ENCODE measurements at places on chromosomes 11 and 22.

DNA sequence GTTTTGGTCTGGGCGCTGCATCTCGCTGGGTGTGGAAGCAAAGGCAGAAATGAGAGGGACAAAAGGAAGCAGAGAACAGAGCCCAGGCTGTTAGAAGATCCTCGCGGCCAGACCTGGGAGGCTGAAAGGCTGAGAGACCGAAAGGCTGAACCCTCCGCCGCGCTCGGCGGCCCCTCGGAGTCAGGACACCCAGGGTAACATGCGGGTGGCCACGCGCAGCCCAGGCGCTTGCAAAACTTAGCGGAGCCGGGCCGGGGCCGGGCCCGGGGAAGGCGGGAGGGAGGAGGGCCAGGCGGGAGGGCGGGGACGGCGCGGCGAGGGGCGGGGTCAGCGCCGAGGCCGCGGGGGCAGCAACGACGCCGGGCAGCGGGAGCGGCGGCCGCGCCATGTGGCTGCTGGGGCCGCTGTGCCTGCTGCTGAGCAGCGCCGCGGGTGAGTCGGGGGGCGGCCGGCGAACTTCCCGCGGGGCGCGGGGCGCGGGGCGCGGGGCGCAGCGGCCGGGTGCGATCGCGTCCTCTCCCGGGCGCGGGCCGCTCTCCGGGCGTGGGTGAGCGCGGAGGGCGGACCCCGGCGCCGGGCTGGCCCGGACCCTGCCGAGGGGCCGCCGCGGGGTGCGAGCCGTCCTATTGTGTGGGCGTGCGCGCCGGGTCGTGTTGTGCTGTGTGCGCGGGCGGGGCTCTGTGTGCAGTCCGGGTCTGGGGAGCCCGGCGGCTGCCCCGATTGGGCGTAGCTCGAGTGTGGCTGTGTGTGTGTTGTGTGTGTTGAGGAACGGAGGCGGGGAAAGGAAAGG lies at the start of gene LDLRAD3:
Gene LDLRAD3 (plus strand): TSS at position 350 of the 790 bp plus-strand sequence. CDS start 37 bp downstream, at position 387.
- peak; percentile 6 for DNase-seq

- DNase-seq, result peak; percentile 65
Observed at GRCh38 chr22:46150655-46151477, 540 bp downstream of the PPARA start.

GRCh38 chr11:48033918-48034341 lies 53.6 kb downstream of the PTPRJ start:
- DNase-seq, result no peak

DNA sequence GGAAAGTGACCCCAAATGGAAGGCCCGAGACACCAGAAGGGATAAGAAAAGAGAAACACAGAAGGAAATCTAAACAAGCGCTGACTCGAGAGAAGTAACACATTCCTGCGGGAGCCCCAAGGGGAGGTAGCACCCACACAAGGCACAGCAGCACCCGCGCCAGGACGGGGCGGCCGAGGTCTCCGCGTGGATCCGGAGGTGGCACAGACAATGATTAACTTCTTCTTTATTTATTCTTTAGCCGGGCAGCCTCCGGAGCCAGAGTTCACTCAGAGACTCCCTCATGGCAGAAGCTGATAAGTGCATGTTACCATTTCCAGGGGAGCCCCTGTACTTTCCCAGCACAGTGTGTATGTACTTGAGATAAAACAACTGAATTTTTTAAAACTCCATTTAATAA lies 5.1 kb downstream of the TOLLIP start:
- no peak for DNase-seq

GRCh38 chr22:47225931-47226633 lies 463.6 kb downstream of the TBC1D22A start:
- DNase-seq, result no peak

- no peak for DNase-seq
Observed at GRCh38 chr22:41579297-41579996, 10.2 kb downstream of the PMM1 start.

DNA sequence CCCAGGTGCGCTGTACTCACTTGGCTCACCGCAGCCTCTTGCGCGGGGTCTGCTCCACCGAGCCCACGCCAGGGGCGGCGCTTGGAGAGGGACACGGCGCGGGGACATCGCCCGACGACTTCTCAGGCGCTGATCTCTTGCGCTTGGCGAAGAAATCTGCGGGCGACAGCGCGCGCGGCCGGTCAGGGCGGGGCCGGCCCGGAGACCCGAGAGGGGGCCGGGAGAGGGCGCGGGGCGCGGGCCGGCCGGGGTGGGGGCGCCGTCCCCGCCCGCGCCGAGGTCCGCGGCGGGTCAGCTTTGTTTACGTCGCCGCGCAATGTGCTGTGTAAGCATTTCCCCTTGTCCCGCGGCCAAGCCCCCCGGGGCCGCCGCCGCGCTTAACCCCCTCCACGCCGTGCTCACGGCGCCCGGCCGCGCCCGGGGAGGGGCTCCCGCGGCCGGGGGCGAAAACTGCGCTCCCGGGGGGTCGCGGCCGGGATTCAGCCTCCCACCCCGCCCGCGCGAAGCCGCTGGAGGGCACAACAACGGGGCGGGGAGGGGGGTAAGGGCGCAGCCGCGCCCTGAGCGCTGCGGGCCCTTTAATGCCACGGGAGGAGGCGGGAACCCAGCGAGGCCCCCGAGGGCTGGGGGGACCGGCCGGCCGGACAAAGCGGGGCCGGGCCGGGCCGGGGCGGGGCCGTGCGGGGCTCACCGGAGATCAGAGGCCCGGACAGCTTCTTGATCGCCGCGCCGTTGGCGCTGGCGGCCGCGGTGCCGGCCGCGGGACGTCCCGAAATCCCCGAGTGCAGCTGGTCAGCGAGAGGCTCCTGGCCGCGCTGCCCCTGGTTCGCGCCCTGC lies 1.4 kb downstream of the CDKN1C start:
- no peak for DNase-seq

GRCh38 chr11:11247086-11247485 lies 106.0 kb downstream of the CSNK2A3 start:
- DNase-seq, result no peak

DNA sequence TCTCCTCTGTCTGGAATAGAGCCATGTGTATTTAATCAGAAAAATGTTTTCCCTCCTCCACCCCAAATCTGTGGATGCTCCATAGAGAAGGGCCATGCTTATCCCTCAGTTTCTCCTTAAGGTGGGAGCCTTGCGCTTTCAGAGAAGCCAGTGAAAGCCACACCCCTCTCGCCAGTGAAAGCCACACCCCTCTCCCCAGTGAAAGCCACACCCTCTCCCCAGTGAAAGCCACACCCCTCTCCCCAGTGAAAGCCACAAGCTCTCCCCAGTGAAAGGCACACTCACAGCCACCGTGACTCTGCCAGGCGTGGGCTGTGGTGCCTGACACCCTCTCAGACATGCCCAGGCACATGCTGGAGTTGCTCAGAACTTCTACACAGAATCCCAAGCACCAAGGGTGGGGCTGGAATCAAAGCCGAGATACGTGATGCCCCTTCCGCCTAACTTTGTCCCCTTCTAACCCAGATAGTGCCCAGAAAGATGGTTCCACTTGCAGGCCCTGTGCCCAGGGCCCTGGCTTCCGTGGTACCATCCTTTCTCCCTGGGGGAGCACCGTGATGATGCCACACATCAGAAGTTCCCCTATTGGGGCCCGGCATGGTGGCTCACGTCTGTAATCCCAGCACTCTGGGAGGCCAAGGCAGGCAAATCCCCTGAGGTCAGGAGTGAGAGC lies 16.5 kb upstream of the PRR5 start:
- DNase-seq, result peak; percentile 92

- no peak for DNase-seq
Observed at GRCh38 chr22:22916215-22916951, 28.8 kb downstream of the IGLL5 start.

GRCh38 chr11:70825893-70826540 lies 426.4 kb downstream of the SHANK2 start:
- DNase-seq, result no peak

GRCh38 chr11:17693531-17693930 lies 25.8 kb upstream of the MYOD1 start:
- DNase-seq, result no peak

- peak; percentile 90 for DNase-seq
Observed at GRCh38 chr11:61792310-61793082, at the start of the genes FEN1 and TMEM258. Gene FEN1, plus strand, starts transcription at chr11:61792911. Its CDS starts 2,451 bp downstream, at chr11:61795362. Gene TMEM258, minus strand, starts transcription at chr11:61792599. Its CDS starts 41 bp downstream, at chr11:61792558.

- no peak for DNase-seq
Observed at GRCh38 chr22:48180631-48181030, 1418.2 kb downstream of the TBC1D22A start.

- DNase-seq, result peak; percentile 11
Observed at GRCh38 chr11:76803811-76804600, 20.9 kb downstream of the TSKU start.

- DNase-seq, result no peak
Observed at GRCh38 chr22:22021162-22021750, 38.7 kb upstream of the TOP3B start.

DNA sequence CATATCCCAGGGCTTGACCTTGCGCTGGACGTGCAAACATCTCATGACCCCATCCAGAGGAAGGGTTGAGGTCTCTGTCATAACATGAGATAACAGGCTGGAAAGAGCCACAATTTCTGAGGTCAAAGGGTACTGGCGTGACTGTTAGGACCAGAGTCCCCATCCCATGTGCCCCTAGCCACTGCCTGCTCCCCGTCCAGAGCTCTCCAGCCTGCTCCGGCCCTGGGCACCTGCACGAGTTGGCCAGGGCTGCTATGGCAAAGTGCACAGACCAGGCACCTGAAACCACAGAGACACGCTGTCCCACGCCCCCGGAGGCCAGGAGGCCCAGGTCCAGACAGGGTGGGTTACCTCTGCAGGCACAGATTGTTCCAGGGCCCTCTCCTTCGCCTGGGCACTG lies 58.9 kb downstream of the SHANK2 start:
- no peak for DNase-seq

GRCh38 chr11:41175304-41175972 lies 284.0 kb downstream of the LRRC4C start:
- no peak for DNase-seq

DNA sequence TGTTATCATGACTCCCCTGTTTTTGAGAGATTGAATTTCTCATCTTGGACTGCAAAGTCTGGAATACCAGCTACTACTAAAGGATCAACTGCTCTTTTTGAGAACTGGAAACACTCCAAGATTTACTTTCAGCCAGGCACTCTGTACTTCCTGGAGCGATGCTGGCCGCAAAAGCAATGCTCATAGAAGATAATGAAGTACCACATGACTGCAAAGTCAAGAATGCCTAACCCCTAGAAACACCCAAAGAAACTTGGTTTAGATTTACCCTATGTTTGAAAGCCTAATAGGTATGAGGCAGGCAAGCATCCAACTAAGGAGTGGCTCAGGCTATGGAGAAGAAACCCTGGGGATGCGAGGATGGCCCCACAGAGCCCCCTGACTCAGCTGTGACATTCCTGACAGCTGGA lies 47.7 kb upstream of the ARHGAP20 start:
- DNase-seq, result no peak

- DNase-seq, result no peak
Observed at GRCh38 chr11:15180212-15180792, 65.6 kb downstream of the INSC start.

GRCh38 chr22:43198936-43199335 lies 12.0 kb upstream of the TTLL12 start:
- DNase-seq, result no peak

DNA sequence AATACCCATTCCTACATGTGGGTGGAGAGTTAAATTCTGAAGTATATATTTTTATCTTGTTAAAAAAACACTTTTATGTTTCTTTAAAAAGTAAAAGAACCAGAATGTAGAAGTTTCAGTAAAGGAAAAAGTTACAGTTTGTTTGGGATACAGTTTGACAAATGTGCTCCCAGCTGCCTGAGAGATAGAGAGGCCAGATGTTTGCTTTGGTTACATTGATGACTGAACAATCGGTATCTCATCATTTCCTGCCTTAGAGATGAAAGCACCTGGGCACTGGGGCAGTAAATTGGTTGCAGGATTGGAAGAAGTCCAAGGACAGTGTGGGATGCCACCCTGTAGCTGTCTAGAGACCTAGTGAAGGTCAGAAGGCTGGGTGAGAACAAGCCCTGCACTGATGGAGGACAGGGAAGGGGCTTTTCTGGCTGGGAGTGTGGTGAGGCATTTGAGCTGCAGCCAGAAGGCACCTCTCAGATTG lies 16.6 kb downstream of the MED15 start:
- peak; percentile 53 for DNase-seq

DNA sequence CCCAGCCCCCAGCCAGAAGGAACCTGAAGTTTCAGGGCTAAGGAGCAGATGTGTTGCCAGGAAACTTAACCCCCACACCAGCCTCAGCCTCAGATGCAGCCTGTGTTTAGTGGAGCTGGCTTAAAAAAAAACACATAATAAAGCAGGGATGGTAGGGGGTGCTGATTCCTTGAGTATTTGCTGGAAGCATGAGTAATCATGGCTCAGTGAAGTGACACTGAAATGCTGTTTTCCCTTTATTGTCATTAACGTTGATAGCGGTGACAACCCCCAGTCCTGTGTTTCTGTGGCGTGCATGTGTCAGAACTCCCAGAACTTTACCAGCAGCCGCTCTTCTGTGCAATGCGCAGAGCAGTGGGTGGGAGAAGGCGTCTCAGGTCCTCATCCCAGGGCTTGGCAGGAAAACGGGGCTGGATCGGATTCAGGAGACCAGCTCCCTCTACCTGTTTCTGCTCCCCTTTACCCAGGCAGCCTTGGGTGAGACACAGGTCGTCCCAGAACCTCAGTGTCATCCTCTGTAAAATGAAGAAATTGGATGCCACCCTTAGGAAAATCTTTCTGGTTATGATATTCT lies 1282.1 kb downstream of the TBC1D22A start:
- DNase-seq, result no peak

DNA sequence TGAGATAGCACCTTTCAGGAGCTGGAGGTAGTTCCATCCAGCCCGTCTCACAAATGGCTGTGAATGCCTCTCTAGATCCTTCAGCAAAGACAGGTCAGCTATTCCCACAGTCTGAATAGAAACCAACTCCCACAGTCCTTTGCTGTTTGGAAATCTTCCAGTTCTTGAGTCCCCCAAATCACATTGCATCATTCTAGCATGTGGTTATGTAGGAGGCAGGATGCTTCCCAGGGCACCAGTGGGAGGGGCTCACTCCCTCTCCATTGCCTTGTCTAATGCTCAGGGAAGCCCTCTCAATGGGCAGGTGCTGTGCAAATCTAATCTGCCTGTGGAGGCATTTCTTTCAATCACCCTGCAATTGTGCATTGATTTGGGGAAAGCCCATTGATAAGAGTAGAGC lies 14.6 kb downstream of the NAV2 start:
- DNase-seq, result no peak

DNA sequence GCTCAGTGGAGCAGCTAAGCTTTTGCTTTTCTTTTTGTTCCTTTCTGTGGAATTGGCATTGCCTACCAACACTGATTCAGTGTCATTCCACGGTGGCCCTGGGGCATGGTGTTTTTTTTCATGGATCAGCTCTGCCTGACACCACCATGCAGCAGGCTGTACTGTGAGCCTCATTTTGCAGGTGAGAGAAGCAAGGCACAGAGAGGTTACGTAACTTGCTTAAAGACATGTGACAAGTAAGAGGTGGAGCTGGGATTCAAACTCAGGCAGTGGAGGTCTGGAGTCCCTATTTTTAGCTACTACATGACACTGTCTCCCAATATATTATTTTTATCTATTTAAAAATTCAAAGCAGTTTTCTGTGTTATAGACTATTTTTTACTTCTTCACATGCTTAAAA lies 44.4 kb downstream of the APOL3 start:
- no peak for DNase-seq

- no peak for DNase-seq
Observed at GRCh38 chr11:65087827-65088226, 3.8 kb downstream of the ZFPL1 start.

- DNase-seq, result peak; percentile 57
Observed at GRCh38 chr11:62842171-62842741, 2.9 kb upstream of the WDR74 start.

All from CD4-positive, alpha-beta T cell treated with Interleukin-17A for 1 hour (primary cell).